NCI-H1417 treated with DMSO at 0.1 percent for 48 hours (cell line): ENCODE measurements at places on chromosomes 7 and 10.

DNA sequence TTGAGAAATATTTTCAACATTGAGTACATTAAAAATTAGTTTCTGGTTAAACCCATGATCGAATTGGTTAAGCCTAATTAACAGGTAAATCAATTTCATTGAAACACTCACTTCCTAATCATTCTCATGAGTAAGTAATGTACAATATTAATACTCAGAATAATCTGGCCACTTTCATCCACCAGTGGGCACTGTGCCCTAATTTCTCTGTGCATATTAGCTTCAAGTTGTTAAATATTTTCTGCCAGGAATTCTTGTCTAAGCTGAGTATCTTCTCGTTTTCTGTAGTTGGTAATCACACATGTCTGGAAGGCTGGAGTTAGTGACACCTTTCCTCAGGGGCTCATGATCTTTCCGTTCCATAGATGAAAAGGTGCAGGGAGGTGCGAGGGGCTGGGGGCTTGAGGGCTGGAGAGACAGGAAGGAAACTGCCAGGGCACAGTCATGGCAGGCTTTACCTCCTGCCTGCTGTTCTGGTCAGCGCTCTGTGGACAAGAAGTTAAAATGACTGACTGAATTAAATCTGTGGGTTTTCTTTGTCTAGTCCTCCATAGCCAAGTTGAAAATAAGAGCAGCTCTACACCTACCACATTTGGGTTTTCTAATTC lies 71.9 kb downstream of the WIPF3 start:
- no peak for DNase-seq

DNA sequence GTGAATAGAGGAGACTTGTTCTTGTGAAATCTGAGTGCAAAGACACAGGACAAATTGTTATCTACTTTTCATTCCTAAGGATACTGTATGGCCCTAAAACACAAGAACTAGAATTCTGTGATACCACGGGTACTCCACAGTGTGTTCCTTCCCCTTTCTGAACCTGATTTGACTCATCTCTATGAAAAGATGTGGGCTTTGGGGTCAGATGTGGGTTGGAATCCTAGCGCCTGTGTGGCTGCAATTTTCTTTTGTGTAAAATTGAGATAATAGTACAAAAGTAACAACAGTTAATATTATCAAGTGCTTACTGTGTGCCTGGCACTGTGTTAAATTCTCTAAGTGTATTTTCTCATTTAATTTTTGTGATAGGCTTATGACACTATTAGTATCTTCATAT lies 8.1 kb downstream of the SRGN start:
- DNase-seq: no peak

DNA sequence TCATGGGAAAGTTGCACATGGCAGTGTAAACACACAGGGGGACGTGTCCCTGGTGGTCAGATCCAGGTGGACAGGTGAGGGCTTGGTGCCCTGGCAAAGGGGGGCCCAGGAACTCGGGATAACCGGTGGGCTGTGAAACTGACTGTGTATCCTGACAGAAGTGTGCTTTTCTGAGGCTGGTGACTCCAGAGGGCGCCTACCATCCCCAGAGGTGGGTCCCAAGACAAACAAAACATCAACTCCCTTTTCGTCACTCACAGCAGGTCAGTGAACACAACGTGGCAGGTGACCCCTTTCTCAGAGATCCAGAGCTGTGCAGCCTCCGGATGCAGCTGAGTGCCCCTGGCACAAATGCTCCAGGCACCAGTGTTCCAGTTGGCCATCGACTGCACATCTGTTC lies 56.0 kb upstream of the DDC start:
- no peak for DNase-seq

DNA sequence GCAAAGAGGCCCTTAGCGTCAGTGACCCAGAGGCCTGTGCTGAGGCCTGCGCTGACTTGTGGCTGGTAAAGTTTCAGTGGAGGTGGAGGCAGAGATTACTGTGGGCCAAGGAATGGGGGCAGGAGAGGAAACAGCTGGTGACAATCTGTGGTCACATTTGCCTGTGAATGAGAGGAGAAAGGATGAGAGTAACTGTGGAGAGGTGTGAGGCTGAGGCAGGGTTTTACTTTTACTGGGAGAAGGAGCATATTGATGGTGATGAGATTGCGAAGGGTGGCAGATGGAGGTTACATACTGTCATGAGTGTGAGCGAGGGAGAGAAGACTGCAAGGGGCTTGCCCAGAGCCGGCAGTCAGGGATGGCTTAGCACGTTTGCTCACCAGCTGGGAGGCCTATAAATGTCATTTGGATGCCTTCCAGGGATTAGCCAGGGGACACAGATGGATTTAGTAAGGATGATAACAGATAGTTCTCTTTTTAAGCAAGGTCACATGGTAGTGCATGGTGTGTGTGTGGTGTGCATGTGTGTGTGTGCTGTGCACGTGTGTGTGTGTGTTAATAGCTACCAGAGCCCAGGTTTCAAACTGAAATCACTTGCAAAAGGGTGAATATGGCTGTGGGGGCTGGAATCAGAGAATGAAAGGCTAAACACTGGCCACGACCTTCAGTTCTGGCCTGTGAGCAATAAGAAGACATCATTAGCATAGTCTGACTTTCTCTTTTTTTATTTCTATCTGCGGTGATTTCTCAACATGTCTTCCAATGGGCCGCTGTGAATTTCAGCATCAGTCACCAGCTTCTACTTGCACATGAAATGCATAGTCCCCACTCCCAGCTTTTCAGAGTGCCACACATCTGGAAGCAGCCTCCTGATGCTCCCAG lies 291.5 kb upstream of the ZNF32 start:
- DNase-seq: no peak

DNA sequence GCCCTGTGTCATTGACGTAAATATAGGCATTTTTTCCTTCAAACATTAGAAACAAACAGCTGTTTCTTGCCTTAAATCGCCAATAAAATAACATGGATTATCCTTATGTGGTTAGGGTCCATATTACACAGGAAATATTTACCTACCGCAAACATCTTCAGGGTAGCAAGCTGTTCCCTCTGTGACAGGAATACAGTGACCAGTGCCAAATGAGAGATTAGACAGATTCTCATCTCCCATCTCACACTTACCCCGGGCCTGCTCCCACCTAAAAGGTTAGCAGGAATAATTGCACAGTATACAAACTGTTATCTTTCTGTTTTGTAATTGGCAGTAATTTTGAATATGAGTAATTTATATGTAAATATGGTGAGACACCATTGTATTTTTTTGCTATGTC lies 16.5 kb downstream of the MKI67 start:
- no peak for DNase-seq

DNA sequence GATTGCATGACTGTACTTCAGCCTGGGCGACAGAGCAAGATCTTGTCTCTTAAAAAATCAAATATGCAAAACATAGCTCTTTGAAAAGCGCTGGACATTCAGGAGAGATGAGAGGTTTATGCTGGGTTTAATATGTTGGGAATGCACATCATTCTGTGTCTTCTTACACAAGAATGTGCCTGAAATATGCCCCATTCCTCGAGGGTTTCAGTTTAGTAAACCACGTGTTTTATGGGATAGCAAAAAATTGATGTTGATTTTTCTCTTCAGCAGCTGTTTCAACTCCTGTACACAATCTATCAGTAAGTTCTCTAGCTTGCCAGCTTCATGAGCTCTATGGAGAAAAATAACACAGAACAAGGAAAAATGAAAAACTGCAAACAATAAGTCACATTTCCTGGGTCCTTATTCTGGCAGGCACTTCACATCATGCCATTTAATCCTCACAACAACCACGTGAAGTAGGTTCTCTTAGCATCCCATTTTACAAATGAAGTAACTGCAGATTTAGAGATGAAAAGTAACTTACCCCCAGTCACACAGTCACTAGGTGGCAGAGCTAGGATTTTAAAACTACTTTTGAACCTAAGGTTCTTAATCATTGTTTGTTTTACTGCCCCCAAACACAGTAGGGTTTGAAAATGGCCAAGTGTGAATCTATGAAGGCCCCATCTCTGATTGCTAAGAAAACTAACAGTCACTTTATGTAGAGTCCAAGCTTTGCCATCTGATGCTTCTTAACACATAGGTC lies 423.6 kb downstream of the PHTF2 start:
- no peak for DNase-seq

DNA sequence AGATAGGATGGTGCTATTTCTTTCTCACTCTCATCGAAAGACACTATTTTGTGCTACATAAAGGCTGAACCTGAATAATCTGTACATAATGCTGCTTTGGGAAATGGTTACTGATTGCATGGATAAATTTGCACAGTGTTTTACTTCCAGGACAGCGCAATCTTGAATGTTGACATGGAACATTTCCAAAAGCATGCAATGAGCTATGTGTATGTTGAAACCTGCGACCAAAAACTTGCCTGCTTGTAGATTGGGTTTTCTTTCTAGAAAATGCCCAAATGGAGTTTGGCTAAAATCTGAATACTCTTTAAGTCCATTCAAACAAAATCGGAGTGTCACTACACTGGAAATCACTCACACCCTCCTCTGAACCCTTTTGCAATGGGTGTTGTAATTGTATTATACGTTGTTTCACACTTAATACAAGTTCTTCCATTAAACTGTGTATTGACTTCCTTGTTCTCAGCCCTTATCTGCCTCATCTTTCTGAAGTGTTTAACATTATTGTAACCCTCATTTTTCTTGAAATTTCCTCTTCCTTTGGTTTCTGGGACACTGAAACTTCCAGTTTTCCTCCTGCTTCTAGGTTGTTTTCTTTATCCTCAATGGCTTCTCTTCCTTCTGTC lies 73.7 kb upstream of the CAPZA2 start:
- DNase-seq: no peak
